Chondrocyte (in vitro differentiated cells): ENCODE measurements at places on chromosomes 4 and X.

- DNase-seq = no peak
Measured at GRCh38 chrX:9923357-9923756, 43.8 kb upstream of the CLDN34 start.

DNA sequence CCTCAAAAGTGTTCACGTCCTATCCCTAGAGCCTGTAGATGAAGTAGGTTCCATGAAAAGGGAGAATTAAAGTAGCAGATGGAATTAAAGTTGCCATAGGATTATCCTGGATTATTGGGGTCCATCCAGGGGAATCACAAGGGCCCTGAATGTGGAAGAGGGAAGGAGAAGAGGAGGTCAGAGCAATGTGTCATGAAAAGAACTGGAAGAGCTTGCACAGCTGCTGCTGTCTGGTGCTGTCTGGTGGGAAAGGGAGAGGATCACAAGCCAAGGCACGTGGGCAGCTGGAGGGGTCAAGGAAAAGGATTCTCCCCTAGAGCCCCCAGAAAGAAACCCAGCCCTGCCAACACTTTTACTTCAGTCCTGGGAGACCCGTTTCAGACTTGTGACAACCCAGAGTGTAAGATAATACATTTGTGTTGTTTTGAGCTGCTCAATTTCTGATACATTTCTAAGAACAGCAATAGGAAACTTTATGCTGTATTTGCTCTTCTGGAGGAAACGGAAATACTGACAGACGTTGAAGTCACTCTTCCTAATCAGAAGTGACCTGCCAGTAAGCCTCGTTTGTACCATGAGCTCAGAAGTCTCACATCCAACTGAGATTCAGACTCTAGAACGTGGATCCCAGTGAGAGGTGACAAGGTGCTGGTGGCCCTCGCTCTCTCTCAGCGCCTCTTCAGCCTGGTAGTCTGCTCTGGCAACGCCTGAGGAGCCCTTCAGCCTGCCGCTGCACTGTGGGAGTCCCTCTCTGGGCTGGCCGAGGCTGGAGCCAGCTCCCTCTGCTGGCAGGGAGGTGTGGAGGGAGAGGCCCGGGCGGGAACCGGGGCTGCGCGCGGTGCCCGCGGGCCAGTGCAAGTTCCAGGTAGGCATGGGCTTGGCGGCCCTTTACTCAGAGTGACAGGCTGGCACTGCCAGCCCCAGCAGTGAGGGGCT is 34.7 kb upstream of the ENPP6 start:
- no peak for DNase-seq

DNA sequence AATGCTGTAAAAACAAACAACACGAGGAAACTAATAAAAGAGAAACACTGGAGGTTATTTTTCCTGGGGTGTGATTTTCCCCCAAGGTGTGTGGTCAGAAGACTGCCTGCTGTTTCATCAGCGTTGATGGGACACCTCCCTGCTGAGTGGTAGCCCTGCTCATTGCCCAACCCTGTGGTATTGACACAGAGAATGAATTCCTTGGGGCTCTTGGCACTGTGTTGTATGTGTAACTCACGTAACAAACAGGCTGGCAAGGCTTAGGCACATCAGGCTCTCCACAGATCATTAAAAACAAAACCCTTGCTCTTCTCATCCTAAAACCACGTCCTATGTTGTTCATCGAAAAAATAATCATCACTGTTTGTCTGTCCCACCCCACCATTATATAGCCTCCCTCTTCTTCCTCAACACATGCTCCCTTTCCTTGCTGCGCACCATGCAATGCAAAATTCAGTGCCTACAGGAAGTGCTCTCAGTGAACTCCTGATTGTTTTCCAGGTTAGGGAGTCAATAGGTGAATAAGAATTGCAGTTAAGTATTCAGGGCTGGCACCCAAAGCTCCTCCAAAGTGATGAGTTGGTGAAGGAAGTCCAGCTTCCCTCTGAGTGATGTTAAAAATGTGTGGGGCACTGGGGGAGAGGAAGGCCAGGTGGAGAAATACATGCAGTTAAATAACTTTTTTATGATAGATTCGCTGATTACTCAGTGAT is 11.4 kb upstream of the PUDP start:
- DNase-seq = no peak

GRCh38 chr4:80608281-80608980 is 272.9 kb downstream of the CFAP299 start:
- DNase-seq = no peak

DNA sequence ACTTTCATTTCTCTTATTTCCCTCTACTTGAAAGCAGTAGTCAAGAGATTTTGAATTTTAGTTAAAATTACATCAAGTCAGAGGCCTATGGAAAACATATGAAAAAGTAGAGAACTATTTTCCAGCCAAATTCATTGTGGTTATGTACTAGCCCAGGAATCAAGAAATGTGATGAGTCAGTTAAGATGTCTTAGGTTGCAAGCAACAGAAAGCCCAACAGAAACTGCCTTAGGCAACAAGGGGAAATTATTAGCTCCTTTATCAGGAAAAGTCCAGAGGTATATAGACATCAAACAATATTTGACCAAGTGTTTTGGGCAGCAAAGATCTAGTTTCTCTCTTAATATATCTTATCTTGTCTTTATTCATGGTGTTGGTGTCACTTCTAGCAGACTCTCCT is 37.8 kb upstream of the FRMD7 start:
- DNase-seq = no peak

DNA sequence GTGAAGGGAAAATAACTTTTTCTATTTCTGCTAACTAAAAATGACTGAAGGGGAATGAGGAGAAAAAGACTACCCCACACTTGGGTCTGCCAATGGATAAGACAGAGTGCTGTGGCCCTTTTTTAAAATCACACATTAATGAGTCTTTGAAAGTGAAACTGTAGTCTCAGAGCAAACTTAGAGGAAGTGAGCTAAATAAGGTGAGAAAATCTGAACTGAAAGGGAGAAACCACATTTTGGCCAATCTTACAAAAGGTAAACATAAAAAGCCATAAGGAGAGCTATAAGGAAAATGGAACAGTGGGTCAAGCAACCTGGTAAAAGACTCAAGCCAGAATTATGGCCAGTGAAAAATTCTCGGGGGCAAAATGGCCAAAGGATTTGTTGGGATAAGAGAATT is 755.1 kb upstream of the IGFBP7 start:
- DNase-seq = no peak

DNA sequence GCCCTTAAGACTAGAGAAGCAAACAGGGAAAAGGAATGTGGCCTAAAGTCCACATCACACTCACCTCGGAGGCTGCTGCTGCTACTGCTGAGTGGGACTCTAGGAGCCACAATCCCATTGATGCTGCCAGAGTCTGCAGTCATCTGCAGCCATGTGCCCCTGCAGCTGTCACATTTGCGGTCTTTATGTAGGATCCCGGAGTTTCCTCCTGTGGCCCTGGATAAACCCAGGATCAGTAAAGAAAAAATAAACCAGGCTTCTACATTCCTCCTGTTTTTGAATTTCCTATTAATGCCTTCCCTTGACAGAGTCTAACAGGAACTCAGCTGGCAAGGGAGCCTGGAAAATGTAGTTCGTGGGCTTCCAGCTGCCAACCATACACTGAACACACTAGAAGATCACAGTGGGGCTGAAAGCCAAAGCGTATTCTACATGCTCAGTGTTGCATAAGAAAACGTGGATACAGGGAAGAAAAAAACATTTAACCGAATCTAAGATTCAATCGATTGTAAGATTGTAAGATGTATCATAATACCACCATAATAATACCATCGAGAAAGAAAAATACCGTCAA is 10.3 kb upstream of the PHEX start:
- DNase-seq = no peak

DNA sequence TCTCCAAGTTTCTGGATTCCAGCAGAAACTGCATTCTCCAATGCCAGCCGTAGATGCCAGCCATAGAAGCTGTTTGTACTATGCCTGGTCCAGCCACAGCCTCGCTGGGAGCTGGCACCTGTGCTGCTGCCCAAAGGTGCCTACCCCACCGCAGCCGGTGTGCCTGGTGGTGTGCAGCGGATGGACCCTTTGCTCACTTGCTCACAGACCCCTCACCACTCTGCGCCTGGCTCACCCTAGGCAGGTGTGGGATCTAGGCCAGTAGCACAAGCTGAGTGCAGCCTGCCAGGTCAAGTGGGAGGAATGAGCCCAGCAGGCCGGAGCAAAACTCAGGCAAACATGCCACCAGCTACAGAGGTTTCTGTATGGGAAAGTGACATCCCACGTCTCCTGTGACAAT is 463.2 kb downstream of the ADGRL3 start:
- DNase-seq = peak; percentile 79

GRCh38 chrX:154307202-154307601 is 11.6 kb downstream of the TKTL1 start:
- no peak for DNase-seq

GRCh38 chr4:129804461-129804981 is 708.6 kb downstream of the C4orf33 start:
- no peak for DNase-seq

DNA sequence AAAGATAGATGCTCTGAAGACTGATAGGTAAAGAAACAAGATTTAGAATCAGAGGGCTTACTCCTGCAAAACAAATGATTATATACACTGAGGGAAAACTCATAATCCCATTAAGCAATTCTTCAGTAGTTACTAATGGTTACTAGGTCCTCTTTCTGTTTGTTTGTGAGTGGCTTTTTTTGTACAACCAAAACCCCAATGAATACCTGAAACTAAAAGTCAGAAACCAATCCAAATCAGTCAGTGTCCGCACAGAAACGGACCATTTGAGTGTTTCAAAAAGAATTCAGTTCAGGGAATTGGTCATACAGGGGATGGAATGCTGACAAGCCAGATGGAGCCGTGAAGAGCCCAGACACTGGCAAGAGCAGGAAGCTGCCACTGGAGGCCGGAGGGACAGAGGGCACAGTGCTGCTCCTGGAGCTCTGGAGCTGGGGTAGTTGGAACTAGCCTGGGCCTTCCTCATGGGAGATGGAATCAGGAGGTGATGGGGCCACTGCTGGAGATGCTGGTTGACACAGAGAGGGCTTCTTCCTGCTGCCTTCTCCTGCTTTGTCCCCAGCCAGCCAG is 31.9 kb downstream of the SETD7 start:
- no peak for DNase-seq

DNA sequence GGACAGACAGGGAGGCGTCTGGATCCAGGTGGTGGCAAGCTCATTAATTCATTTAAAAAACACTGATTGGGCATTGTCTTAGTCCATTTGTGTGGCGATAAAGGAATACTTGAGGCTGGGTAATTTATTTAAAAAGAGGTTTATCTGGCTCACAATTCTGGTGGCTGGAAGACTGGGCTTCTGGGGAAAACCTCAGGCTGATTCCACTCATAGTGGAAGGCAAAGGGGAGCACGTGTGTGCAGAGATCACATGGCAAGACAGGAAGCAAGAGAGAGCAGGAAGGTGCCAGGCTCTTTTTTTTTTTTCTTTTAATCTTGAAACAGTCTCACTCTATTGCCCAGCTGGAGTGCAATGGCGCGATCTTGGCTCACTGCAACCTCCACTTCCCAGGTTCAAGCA is 100.2 kb upstream of the METTL14 start:
- no peak for DNase-seq

- DNase-seq = no peak
Measured at GRCh38 chr4:67035501-67035900, 509.8 kb downstream of the CENPC start.

DNA sequence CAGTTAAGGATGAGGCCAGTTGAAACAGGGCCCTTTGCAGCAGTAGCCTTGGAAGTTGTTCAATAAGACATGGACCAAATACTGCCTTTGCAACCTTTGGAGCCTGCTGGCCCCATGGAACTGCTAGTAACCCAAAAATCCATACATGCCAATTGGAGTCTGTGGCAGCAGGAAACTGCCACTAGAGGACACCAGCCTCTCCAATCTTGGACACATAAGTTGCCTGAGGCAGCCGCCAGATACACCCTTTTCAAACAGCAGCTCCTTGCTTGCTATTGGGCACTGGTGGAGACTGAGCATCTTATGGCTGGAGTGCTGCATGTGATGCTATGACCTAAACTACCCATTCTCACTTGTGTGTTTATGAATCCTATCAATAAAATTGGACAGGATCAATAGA is 14.8 kb upstream of the LAP3 start:
- DNase-seq = no peak

- no peak for DNase-seq
Measured at GRCh38 chr4:103050736-103051436, 25.7 kb downstream of the SLC9B2 start.

DNA sequence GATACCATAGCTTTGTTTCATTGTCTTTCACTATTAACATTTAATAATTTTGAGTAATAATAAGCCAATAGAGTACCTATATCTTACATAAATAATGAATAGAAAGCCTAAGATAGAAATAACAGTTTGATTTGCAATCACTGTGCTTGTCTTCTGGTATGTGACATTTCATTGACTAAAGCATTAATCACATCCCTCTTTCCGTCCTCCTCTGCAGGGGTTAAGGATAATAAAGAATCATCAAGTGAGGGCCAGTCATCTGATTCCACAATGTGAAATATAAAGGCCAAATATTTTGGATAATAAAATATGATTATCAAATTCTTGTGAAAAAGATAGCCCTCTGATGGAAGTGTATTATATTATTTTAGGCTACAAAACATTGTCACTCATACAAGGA is 2073.4 kb downstream of the ARAP2 start:
- DNase-seq = no peak

- no peak for DNase-seq
Measured at GRCh38 chrX:153578200-153578835, 20.6 kb downstream of the CCNQ start.

- DNase-seq = no peak
Measured at GRCh38 chr4:81518762-81519426, 47.2 kb upstream of the RASGEF1B start.

- DNase-seq = no peak
Measured at GRCh38 chr4:144141493-144141892, 975 bp upstream of the GYPA start.

GRCh38 chr4:139913398-139913990 is 240.5 kb downstream of the MAML3 start:
- DNase-seq = no peak

DNA sequence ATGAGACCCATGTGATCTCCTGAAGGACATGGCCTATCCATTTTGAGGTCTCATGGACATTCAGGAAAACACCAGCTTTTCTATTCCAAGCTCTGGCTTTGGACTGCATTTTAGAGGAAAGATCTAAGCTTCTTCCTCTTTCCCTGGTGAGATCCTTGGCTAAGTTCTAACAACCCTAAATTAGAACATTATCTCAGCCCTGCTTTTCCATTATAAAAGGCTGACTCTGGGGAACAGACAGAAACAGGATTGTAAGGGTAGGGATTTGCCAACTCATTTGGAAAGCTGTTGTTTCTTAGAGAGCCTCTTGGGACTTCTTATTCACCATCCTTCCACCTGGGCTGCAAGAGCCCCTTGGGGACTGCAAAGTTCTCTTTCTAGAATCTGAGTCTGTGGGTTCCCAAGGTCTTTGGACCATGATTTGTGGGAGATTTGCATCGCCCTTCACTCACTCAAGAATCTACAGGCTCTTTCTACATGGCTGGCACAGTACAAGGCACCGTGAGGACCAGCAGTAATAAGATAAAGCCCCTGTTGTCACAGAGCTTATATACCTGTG is 146.9 kb downstream of the FNIP2 start:
- DNase-seq = no peak

- DNase-seq = no peak
Measured at GRCh38 chr4:19707876-19708275, 543.8 kb upstream of the SLIT2 start.

- DNase-seq = no peak
Measured at GRCh38 chr4:165763640-165764039, 109.4 kb upstream of the TLL1 start.
